ENCODE measurements at places on chromosomes 6 and 20.
A peak's percentile ranks its signal among the peaks of the same experiment; 100 is the strongest.

- DNase-seq: no peak
Measured at GRCh38 chr20:36472637-36473090, 68.7 kb upstream of the MYL9 start.

GRCh38 chr6:131807644-131808459, at the start of gene ENPP1:
Gene ENPP1 (plus strand): TSS chr6:131808020. CDS start chr6:131808036, 16 bp downstream.
- peak; percentile 75 for DNase-seq

- DNase-seq: peak; percentile 69
Measured at GRCh38 chr6:135535989-135536414, 38.5 kb upstream of the AHI1 start.

- peak; percentile 65 for DNase-seq
Measured at GRCh38 chr6:26003102-26003694, 40.6 kb downstream of the TRIM38 start.

DNA sequence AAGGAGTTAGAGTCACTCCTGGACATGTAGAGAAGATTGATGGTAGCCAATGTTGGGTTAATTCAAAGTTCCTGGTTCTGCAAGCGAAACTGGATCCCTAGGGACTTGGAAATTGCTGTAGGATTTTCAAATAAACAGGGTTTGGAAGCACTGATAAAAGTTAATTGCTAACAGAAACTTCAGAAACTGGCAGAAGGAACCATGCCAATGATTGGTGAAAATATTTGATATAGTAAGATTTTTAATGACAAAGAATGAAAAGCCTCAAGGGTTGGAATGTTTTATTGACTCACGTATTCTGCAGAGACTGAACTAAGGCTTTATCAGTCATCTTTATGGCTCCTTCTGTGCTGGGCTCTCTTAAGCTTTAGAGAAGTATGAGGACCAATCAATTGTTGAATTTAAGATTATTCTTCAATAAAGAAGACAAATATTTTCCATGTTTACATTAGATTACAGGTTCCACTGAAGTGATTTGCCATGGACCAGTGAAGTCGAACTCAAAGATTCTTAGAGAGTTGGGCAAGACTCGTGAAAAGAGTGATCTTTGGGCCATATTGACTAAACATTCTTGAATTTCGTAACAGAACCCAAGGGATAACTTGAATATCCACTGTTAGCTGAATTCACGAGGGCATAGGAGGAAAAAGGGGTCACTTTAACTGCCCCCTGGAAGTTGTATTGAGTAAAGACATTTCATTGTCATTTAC, 371.4 kb downstream of the HDGFL1 start:
- no peak for DNase-seq

DNA sequence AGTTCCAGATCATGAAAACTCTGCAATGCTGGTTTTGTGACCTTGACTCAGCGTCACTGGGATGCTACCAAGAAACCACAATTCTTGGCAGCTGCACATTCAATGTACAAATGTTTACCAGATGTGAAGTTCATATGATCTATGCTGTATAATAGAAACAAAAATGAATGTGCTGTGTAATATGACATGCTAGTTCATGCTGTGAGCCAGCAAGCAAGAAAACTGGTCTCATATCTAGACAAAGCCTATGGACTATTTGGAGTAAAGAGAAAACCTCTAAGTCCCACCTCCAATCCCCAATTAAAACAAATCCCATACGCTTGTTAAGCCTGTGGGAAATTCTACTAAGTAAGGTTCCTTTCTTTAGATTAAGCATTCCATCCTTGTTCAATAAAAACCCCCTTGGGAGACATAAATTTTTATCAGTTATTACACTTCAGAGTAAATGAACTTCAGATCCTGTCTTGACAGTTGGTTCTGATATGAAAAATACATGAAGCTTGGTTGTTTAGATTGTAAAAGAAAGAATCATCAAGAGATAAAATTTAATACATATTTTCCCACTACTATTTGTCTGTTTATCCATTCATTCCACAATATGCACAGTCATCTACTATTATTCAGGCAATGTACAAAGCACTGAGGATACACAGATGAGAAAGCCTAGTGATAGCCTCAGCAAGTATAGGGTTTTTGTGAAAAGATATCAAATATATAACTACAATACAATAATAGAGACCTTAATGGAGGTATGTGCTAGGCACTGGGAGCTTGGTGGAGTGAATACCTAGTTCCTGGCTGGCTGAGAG, 20.1 kb downstream of the COL21A1 start:
- no peak for DNase-seq

DNA sequence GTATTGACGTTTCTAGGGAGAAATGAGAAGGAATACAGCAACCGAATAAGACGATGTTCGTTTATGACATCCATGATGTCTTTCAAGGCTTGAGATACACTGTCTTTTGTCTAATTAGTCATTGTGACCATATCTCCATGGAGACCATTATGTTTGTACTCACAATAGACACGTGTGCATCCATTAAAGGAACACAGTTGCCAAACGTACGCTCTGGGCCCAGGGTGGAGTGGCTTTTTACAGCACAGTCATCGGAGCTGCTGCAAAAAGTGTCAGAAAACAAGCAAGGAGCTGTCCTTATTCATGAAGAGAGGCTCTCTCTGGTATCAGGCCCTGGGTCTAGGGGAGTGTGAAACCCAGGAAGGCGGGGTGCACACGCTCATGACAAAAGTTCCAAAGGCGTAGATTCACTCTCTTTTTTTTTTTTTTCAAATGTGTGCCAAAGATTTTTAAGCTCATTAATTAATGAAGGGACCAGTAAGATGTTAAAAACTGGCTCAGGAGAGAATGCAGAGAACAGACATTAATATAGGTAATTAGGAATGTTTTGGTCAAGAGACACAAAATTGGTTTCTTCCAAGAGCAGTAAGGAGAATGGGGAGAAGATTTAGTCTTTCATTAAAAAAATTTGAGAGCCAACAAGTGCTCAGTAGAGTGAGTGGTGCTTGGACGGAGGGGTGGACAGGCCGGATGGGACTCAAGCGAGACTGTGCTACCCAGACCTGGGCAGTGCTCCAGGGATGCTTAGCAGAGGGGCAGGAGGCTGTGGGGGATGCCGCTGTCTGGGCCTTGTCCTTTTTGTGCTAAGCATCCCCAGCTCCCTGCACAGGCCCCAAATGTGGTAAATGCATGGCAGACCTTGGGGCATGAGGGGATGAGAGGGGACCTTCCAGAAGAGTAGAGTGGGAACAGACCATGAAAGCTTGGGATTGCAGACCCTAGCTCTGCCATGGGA, 34.9 kb upstream of the GTSF1L start:
- DNase-seq: no peak

GRCh38 chr6:160102956-160103824, 18.4 kb upstream of the SLC22A1 start:
- peak; percentile 27 for DNase-seq

DNA sequence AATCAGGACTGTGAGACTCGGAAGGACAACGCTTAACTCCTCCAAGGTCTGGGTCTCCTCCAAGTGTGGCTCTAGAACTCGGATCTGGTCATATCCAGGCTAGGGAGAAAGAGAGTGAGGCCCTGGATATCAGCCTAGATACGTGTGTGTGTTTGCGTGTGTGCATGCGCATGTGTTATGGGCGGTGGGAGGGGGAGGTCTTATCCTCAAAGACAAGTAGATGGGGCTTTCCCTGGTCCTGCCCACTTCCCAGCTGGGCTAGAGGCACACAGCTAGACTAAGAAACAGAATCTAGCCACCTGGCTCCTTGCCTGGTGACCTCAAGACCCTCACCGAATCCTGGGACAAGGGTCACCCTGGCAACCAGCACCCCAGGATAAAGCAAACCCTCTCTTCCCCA, 13.2 kb downstream of the CPNE5 start:
- no peak for DNase-seq

DNA sequence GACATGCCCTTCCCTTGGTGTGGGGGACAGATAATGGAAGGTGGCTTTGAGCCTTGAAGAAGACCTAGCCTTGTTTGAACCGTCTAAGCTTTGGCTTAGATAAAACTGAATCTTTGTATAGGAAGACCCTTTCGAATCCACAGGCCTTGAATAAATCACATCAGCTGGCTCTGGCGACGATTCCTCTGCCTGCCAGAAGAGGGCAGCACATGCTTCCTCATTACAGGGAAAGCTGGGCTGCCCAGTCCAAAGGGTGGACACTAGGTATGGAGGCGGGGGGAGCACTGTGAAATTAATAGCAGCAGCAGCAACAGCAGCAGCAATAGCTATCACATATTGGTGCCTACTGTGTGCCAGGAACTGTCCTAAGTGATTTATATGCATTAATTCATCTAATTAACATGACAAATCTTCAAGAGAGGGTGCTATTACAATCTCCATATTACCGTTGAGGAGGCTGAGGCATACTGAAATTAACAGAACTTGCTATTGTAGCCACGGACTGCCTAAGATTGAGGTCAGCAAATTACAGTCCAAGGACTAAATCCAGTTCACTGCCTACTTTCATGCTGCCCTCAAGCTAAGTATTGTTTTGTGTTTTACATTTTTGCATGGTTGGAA, 85.1 kb downstream of the CLIC5 start:
- peak; percentile 60 for DNase-seq

DNA sequence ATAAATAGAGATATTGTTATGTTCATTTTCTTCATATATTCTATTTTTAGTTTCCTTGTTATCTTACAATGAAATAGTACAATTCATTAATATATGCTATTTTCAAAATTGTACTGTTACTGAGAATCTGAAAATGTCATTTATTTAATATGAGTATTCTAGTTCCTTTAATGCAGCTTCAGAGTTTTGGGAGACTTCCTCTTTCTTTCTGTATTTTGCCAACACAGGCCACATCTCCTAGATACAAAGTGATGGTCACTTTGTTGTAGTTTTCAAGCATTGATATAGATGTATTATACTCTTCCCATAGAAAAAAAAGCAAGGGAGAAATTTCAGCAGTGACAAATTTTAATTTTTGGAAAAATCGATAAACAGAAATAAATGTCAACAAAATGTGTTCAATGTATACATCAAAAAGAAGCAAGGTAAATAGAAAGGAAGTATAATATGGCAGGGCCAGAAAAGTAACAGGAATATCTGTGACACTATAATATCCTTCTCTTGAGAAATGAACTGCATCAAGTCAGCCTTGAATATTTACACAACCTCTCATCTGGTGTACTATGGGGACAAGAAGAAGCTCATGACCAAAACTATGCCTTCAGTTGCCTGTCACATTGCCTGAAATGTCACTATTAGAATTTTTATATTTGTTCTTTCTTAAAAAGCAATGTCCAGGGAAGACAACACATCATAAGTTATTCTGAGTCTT, 396.0 kb downstream of the TBC1D32 start:
- DNase-seq: no peak

GRCh38 chr6:147390909-147391536, 117.5 kb upstream of the SAMD5 start:
- peak; percentile 66 for DNase-seq

- peak; percentile 79 for DNase-seq
Measured at GRCh38 chr6:4059115-4059777, 19.7 kb downstream of the FAM217A start.

DNA sequence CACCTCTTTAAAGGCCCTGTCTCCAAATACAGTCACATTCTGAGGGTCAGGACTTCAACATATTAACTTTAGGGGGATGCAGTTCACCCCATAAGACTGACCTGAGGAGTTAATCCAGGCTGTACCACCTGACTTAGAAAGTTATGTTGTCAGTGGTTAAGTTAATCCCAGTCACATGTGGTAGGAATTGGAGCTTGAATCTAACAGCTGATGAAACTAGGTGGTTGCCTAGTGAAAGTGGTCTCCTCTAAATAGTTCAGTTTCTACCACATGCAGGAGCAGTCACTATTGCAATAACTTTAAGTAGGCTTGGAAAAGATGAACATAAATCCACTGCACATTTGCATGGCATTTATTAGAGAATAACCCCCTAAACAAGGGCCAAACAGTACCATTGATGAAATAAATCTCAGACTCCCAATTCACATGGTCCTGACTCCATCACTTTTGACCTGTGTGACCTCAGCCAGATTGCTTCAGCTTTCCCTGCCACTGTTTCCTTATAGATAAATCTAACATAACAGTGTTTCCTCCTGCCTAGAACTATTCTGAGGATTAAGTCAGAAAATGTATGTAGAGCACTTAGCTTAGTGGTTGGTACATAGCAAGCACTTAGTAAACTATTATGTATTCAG, 20.1 kb downstream of the SAMD5 start:
- DNase-seq: no peak

- DNase-seq: no peak
Measured at GRCh38 chr20:3686867-3687321, 5.1 kb upstream of the ADAM33 start.

Data from RKO (cell line).